Activated gamma-delta T cell treated with anti-CD3 and anti-CD28 coated beads, Interleukin-2, amount 50 U/mL, for 16 hours (primary cell): ENCODE measurements at places on chromosomes 13 and 19.

DNA sequence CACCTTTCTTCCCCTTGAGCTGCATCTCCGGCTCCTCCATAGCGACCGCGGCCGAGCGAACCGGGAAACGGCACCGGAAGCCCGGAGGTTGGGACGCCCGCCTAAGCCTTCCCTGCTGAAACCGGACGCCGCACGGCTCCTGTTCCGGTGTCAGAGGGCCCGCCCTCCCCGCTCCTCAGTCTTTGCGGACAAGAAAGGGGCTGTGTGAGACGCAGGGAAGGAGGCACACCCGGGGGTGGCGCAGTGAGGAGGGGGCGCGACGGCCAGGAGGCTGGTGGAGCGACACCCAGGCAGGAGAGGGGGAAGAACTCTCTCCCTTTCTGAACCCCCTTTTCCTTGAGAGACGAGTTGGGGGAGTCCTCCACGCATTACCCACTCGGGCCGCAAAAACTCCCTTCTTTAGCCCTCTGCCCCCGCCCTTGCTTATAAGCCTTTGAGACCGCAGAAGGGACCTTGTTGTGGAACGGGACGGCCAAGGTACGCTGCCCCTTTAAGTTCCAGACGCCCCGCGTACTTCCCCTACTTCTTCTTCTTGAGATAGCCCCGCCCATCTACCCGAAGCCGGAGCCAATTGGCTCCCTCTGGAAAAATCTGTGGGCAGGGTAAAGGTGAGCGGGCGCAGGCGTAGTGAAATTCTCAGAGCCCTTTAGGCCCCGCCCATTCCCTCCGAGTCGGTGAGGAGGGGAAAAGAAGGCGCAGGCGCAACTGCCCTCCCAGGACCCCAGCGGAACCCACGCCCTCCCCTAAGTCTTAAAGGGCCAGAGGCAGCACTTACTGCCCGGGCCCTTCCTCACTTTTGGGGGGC is at the start of the genes BORCS8 and RFXANK:
Gene BORCS8 (minus strand): TSS at position 75 of the 805 bp plus-strand sequence. CDS start 35 bp downstream, at position 40.
Gene RFXANK (plus strand): TSS at position 181 of the 805 bp plus-strand sequence. CDS start 1,689 bp downstream, outside the sequence.
- DNase-seq: peak; percentile 98

- no peak for DNase-seq
Observed at GRCh38 chr13:110023729-110024644, 237.6 kb upstream of the IRS2 start.

DNA sequence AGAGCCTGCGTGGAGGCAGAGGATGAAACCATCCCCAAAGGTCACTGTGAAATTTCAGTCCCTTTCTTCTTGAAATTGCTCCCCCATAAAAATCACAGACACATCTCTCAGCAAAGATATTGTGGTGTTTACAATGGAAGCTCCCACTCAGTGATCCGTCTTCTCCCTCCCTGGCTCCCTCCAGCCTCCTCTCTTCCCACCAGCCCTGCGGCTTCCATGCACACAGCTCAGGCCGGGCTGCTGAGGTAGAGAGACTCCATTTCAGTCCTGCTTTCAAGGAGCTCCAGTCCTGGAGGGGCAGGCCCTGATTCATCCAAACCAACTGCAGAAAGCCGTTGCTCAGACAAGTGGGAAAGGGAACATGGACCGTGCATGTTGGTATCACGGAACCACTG is 24.0 kb upstream of the MIER2 start:
- DNase-seq: no peak

DNA sequence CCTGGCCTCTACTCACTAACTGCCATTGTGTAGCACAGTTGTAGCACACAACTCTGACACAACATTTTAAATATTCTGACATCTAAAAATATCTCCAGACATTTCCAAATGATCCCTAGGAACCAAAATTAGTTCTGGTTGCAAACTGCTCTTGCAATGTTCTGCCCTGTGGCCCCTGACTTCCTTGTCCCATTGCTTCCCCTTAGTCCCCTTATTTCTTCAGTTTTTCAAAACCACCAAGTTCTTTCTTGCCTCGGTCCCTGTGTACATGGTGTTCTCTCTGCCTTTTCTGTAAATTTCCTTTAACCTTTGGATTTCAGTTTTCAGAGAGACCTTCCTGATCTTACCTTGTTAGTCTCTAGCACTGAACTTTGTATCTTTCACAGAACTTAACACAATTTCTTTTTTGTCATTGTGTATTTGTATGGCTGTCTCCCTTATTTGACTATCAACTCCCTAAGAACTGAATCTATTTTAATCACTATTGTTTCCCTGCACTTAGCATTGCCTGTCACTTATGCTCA is 87.6 kb upstream of the MLNR start:
- no peak for DNase-seq

DNA sequence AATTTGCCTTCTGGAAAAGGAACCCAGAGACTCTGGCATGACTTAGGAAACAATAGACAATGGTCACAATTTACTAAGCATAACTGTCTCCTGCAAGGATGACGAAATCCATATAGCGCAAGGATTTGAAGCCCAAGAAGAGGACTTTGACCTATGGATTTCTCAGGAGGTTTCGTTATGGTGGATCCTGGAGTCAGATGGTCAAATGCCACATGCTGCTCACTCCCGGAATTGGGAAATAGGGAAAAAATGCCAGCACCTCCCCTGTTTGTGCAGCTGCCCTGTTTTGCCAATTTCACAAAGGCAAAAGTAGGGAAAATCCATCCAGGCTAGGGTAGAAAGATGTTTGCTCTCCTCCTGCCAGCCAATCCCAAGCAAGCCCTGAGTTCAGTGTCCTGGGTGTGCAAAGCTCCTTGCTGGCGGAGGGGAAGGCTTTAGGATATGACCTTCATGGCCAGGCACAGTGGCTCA is 23.4 kb downstream of the RDH8 start:
- DNase-seq: no peak

DNA sequence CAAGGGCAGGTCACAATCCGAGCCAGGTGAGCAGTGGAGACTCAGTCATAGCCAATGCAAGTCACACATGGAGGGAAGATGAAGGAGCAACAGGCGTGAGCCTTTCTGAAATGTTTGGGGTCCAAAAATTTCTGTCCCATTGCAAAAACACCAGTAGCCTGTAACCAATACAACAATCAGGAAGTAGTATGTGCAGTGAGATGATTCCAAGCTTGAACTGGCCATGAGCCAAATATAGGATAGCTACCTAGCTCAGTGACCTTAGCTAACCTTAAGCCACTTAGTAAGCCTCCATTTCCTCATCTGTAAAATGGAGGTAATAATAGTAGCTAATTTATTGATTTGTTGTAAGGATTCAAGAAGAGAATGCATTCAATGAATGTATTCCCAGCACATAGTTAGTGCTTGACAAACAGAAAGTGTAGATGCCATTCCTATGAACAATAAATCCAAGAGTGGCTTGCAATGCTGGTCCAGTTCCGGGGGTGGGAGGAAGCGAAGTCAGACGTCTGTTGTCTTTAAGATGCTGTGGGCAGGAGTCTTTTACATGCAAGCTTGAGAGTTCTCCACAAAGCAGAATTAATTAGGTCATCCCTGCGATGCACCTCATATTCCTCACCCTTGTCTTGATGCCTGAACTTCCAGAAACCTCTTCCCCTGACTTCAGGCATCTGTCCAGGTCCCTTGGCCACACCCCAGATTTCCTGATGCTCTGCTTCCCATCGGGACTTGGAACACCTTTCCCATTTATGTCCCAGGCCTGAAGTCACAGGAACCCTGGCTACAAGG is 195.7 kb upstream of the UBL3 start:
- DNase-seq: no peak

DNA sequence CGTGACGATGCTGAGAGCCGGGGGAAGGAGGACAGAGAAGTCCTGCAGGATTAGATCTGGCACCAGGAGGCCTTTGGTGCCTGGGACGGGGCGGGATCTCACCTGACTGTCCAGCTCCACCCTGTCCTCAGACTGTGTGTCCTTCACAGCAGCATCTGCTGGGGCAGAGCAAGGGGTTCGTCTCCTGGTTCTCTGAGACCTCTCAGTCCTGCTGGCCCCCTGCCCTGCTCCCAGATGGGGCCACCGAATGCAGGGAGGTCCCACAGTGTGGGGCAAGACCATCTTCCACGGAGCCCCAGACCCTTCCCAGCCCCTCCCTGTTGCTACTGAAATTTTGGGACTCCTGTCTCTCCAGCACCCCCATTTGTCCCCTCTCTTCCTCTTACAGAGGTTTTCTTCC is 4.5 kb downstream of the LILRB3 start:
- DNase-seq: no peak

DNA sequence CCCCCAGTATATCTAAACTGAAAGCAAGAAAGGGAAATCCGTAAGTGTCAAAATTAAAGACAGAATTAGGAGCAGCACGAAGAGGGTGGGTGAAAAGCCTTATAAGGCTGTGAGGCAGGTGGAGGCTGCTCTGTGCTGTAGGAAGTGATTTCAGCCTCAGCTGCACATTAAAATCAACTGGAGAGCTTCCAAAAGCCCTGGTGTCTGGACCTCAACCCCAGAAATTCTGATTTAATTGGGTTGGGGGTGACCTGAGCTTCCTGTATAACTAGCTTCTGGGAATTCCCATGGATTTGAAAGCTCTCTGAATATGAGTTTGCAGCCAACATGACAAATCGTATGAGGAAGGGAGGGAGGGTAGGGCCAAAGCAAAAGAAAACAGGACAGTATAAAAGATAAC is 242.4 kb upstream of the TMTC4 start:
- DNase-seq: no peak

GRCh38 chr19:792306-792885 is 4.9 kb upstream of the PTBP1 start:
- DNase-seq: no peak

DNA sequence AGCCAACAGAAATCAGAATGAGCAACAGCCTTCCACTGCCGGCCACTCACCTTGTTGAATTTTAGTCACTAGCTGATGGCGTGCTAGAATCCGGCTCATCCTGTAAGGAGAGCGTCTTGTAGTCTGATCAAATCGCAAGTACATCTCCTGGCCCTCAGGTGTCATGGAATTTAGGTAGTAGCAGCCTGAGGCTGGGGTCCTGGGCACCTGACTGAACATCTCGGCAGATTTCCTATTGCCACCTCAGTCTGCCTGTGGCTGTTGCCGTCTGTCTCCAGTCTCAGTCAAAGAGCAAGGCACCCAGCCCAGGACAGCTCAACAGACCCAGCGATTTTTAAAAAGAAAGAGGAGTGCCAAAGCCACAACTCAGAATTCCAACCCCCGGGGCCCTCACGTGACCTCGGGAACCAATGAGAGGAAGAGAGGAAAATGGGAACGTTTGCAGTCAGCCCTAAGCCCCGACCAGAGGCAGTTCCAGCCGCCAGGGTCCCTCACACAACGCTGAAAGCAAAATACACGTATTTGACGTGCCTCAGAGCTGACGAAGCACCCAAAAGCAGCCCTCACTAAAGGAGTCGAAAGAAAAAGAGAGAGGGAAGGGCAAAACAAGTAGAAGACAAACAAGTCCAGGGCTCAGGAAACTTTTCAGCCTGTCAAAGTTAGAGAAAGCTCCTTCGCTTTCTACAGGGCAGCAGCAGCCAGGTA is at the start of gene STARD13:
Gene STARD13 (minus strand): TSS at position 336 of the 705 bp plus-strand sequence. CDS start 117 bp downstream, at position 219.
- DNase-seq: no peak

- no peak for DNase-seq
Observed at GRCh38 chr19:41016488-41017071, 25.5 kb downstream of the CYP2B6 start.

- DNase-seq: peak; percentile 89
Observed at GRCh38 chr19:48169578-48169938, 586 bp downstream of the LIG1 start.

- no peak for DNase-seq
Observed at GRCh38 chr19:3984584-3984907, 717 bp downstream of the EEF2 start.

DNA sequence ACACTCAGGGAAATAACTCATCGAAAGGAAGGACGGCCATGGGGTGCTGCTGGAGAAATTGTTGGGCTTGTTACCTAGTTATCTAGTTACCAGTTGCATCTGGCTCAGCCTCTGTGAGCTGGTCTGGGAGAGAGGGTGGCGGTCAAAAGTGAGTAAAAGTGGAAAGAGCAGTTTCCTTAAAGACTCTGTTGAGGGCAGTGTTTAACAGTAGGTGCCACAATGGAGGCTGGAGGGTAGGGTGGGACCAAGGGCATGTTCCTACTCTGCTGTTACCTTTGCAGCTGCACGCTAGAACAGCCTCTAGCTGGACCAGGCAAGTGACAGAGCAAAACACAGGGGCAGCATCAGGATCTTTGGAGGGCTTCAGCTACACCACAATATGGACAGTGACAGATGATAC is 228.8 kb upstream of the STARD13 start:
- DNase-seq: no peak

DNA sequence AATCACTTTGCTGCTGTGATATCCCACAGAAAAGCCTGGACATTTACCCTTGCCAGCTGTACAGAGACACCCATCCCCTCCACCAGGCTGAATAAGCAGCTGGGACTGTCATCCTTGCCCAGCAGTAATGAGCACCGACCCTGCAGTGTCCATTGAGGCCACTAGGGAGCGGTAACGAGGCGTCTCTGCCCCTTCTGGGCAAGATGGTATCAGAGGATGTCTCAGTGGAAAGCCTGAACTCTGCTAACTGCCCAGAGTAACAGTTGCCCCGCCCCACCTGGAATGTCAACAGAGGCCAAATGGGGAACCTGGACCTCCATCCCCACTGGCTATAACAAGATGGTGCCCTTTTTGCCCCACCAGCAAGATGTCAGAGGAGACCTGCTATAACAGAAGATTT is 22.8 kb upstream of the CEACAM20 start:
- DNase-seq: no peak

DNA sequence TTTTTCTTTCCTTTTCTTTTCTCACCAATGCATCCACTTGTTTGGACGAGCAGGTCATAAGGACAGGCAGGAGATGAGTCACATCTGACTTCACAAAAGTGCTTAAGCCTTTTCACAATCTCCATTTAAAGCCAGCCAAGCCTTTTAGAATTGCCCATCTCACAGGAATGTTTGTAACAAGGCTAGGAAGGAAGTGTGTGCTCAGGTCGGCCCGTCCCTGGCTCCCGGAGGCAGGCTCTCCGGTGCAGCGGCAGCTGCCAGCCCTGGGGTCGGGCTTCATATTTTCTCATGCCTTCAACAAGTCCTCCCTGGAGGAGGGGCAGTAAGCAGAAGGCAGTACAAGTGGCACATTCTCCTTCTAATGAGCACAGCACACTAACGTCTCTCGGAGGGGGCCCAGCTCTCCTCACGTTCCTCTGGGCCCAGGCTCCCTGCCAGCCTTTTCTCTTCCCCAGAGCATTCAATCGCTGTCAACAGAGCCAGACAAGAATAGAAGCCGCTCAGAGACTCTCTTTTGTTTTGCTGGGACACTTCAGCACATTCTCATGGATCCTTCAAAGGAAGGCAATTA is 180.5 kb downstream of the COL4A1 start:
- DNase-seq: no peak

DNA sequence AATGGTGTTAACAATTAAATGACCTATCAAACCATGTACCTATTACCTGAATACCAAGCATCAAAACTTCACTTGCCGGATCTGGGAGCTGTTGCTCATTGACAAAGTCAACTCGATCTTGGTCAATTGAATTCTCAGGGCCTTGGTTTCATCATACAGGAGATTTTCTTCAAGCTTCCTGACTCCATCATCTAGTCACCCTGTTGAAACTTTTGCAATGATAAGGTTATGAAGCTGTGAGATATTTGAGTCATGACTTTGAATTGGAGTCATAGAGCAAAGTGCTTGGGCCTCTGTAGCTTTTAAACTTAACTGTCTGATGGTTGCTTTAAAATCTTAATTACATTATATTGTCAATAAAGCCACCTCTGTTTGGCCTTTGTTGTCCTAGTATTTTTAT is 260.9 kb downstream of the COG6 start:
- no peak for DNase-seq
